Activated T-helper 17 cell treated with anti-CD3 and anti-CD28 coated beads, Interleukin-2, amount 50 U/mL, for 72 hours (primary cell): ENCODE measurements at places on chromosomes 1 and 21.

- ATAC-seq, result no peak
Observed at GRCh38 chr1:115156826-115157468, 67.6 kb upstream of the TSPAN2 start.

DNA sequence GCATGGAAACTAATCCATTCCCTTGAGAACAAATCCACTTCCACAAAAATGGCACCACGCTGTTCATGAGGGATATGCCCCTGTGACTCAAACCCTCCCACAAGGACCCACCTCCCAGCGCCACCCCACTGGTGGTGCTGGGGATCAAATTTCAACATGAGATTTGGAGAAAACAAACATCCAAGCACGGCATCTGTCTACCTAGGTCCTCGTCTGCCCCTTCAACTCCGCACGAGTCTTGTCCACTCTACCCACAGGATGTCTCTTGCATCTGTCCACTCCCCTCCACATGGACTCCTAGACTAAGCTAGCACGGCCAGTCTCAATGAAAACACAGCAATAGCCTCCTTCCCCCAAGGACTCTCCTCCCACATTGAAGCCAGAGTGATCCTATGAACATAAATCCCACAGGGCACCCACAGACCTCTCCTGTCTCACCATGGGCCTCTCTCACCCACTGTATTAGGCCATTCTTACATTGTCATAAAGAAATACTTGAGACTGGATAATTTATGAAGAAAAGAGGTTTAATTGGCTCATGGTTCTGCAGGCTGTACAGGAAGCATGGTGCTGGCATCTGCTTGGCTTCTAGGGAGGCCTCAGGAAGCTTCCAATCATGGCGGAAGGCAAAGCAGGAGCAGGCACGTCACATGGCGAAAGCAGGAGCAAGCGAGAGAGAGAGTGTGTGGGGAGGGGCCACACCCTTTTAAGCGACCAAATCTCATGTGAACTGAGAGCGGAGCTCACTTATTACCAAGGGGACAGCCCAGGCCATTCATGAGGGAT is 101.4 kb downstream of the TOMM20 start:
- no peak for ATAC-seq

- no peak for ATAC-seq
Observed at GRCh38 chr1:36511804-36512798, 29.4 kb upstream of the CSF3R start.

DNA sequence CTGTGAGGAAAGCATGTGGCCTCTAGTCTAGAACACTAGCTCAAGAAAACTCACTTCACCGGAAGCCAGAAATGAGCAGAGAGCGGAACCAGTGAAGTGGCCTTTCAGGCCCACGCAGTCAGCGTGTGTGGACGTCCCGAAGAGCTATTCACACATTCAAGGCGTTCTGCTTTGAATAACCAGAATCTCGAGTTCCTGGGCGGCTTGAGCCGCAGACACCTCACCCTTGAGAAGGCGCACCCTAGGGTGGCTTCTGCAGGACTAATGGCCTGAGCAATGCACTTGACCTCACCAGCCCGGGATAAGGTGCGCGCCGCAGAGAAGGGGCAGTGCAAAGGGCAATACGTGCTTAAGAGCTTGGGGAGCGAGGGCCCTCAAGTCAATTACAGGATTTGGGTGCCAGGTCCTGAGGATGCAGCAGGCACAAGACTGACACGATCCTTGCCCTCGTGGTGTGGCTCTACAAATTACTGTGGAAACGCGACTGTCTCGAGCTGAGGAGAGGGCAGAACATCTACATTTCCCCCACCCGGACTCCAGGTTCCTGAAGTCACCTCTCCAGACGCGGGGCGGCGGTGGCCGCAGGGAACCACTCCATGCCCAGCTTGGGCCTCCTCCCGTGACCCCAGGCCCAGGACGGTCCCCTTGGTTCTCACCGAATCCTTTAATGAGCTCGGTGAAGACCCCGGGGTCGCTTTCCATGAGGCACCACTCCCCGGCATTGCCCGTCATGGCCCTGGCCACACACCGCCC is 455 bp downstream of the UCHL5 start:
- ATAC-seq, result peak; percentile 65
